Activated T-helper 1 cell treated with anti-CD3 and anti-CD28 coated beads, Interleukin-2, amount 50 U/mL, for 16 hours (primary cell): ENCODE measurements at places on chromosomes 6 and 20.

- no peak for DNase-seq
Observed at GRCh38 chr6:24763578-24763977, 11.2 kb upstream of the GMNN start.

DNA sequence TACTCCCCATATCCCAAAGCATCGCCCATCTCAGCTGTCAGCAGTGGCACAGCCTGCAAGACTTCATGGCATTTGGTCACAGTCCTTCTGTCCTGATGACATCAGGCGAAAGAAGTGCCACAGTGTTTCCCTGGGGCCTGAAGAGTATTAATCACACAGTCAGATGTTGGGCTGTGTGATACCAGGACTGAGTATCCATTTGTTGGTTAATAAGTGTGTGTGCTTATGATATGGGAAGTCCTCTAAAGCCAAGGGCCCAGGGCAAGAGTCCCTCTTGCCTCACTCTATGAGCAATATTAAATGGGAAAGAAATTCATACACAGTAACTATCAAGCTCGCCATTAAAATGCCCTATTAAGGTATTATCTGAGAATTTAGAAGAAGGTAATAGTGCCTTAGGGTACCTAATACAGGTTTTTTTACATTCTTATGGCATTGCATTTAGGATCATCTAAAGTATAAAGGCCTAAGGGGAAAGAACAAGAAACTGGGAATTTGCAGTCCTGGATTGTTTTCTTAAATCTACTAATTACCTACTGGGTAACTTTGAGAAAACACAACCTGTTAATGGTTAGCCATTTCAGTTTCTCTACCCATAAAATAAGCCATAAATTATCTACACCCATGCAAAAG lies 204.1 kb upstream of the PREP start:
- no peak for DNase-seq

- no peak for DNase-seq
Observed at GRCh38 chr6:53440336-53440945, 91.7 kb upstream of the ELOVL5 start.

DNA sequence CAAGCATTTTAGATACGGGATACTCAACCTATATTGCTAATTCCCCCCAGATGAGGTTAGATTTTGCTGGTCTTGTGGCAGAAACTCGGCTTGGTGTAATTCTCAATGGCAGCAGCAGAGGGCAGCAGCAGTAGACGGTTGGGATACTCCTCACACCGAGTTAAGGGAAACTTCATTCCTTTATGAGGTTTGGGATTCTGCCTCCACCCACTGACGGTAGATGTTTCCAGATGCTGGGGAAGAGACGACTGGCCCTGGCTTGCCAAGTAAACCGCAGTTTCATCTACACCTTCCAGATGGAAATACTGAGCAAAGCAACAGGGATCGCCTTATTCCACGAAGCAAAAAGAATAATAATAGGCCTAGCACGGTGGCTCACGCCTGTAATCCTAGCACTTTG lies 8.2 kb upstream of the TBC1D7 start:
- peak; percentile 33 for DNase-seq

GRCh38 chr6:133891149-133891926 lies 2.4 kb downstream of the TCF21 start:
- DNase-seq: no peak

- no peak for DNase-seq
Observed at GRCh38 chr20:64067733-64068307, 4.8 kb downstream of the TCEA2 start.

GRCh38 chr20:46801003-46801702 lies 91.7 kb downstream of the SLC2A10 start:
- DNase-seq: no peak

- no peak for DNase-seq
Observed at GRCh38 chr20:32702706-32703425, 29.1 kb upstream of the C20orf203 start.

GRCh38 chr6:29755295-29755871 lies 32.1 kb downstream of the HLA-F start:
- DNase-seq: no peak
